Panc1 (cell line): ENCODE measurements at places on chromosomes 1 and 21.

GRCh38 chr1:7383671-7384520, 387.2 kb upstream of the VAMP3 start:
- no peaks in the 10 kb centered on the region for H3K36me3 ChIP-seq
- no peak for DNase-seq
- H3K27ac ChIP-seq: no peak overlapping the region
- no peaks in the 10 kb centered on the region for H3K27me3 ChIP-seq

GRCh38 chr1:40389871-40390560, 16.5 kb downstream of the SMAP2 start:
- no peaks in the 10 kb centered on the region for H3K27me3 ChIP-seq
- no peak overlapping the region for H3K4me3 ChIP-seq
- no peak overlapping the region for H3K27ac ChIP-seq

DNA sequence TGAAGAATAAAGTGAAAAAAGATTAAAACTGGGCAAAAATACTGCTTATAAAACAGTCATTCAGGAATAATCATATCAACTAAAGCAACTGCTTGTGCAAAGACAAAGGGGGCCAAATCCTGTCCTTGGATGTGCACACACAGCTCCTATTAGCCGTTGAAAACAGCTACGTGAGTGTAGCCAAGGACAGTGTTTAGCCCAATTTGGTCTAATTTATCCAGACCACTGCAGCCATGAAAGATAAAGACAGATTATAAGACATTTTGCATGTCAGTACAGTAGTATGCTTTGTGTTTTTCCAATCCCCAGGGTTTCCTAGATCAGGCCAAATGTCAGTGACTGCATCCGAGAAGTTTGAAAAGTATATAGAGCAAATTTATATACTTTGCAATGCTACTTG, 146.3 kb upstream of the PKN2 start:
- H3K4me3 ChIP-seq: no peak overlapping the region
- H3K27ac ChIP-seq: no peak overlapping the region
- peaks cover 7% of the 10 kb centered on the region; the same call in 1 of the 2 replicates for H3K27me3 ChIP-seq
- H3K4me1 ChIP-seq: no peaks in the 10 kb centered on the region
- H3K36me3 ChIP-seq: no peaks in the 10 kb centered on the region

GRCh38 chr1:185526344-185527307, 207.6 kb upstream of the HMCN1 start:
- no peak overlapping the region for H3K4me3 ChIP-seq
- no peaks in the 10 kb centered on the region for H3K27me3 ChIP-seq
- peak overlapping the region; percentile 25; the same call in 1 of the 2 replicates for H3K27ac ChIP-seq

GRCh38 chr1:114346480-114347029, 164.4 kb downstream of the TRIM33 start:
- no peaks in the 10 kb centered on the region for H3K27me3 ChIP-seq
- no peak overlapping the region for H3K27ac ChIP-seq
- no peaks in the 10 kb centered on the region for H3K4me1 ChIP-seq

DNA sequence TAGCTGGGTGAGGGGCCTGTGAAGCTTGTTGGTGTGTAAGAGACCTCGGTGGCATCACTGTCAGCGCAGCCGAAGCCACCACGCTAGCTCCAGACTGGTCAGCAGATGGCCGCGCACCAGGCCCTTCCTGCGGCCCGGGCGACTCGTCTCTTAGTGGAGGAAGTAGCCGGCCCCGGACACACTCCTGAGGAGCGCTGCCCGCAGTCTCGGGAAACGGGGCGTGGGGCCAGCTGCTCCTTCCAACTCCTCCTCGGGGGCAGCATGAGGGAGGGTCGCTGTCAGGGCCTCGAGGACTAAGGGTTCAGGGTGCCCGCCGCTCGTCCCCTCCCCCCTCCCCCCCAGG, 20.4 kb downstream of the H3-3A start:
- no peaks in the 10 kb centered on the region for H3K27me3 ChIP-seq
- peak overlapping the region; percentile 74 for H3K4me3 ChIP-seq
- no peak for DNase-seq
- peak overlapping the region; percentile 72; the same call in 1 of the 2 replicates for H3K27ac ChIP-seq
- peaks cover 5% of the 10 kb centered on the region; the same call in 1 of the 2 replicates for H3K4me1 ChIP-seq

GRCh38 chr1:156439777-156440183, 60.8 kb downstream of the MEF2D start:
- H3K36me3 ChIP-seq: no peaks in the 10 kb centered on the region; the same call in 1 of the 2 replicates
- peaks cover 33% of the 10 kb centered on the region for H3K27me3 ChIP-seq
- no peak overlapping the region for H3K27ac ChIP-seq
- H3K4me3 ChIP-seq: no peak overlapping the region
- no peak for DNase-seq

- no peak overlapping the region for H3K4me3 ChIP-seq
- no peaks in the 10 kb centered on the region for H3K27me3 ChIP-seq
- DNase-seq: no peak
- no peak overlapping the region for H3K27ac ChIP-seq
- H3K36me3 ChIP-seq: no peaks in the 10 kb centered on the region
- H3K4me1 ChIP-seq: no peaks in the 10 kb centered on the region
These were observed 13.8 kb downstream of the PLA2G4A start for GRCh38 chr1:186842547-186842946.

DNA sequence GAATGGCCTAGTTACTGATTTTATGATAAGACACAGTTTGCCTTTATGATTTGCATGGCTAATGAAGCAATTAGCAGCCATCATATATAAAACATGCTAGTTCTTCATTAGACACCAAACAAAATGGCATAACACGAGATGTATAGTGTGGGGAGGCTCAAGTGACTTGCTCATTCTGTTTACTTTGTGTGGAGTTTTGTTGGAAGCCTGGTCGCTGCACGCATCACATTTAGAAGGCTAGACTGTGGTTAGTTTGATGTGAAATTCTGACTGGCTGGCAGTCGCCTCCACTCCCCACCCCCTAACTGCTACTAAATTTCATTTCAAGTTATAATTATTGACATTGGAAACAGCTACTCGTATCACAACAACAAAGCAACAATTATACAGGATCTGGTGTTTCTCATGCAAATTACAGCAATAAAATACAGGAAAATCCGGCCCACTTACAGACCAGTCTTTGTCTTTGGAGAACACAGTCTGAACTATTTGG, 356.1 kb downstream of the LMO4 start:
- H3K27me3 ChIP-seq: no peaks in the 10 kb centered on the region
- DNase-seq: no peak
- no peak overlapping the region for H3K4me3 ChIP-seq
- no peaks in the 10 kb centered on the region for H3K4me1 ChIP-seq
- no peak overlapping the region for H3K27ac ChIP-seq
- H3K36me3 ChIP-seq: no peaks in the 10 kb centered on the region

GRCh38 chr1:67059346-67059745, 5.4 kb upstream of the SLC35D1 start:
- no peak overlapping the region for H3K4me3 ChIP-seq
- peaks cover 5% of the 10 kb centered on the region for H3K4me1 ChIP-seq
- DNase-seq: no peak
- no peaks in the 10 kb centered on the region for H3K27me3 ChIP-seq
- H3K27ac ChIP-seq: no peak overlapping the region

GRCh38 chr1:198523182-198523950, 17.1 kb downstream of the ATP6V1G3 start:
- no peaks in the 10 kb centered on the region for H3K27me3 ChIP-seq
- H3K4me1 ChIP-seq: no peaks in the 10 kb centered on the region
- H3K27ac ChIP-seq: no peak overlapping the region
- no peak for DNase-seq
- H3K4me3 ChIP-seq: no peak overlapping the region

GRCh38 chr1:113021430-113022085, 51.4 kb upstream of the LRIG2 start:
- H3K27ac ChIP-seq: no peak overlapping the region
- H3K4me1 ChIP-seq: no peaks in the 10 kb centered on the region
- no peaks in the 10 kb centered on the region for H3K36me3 ChIP-seq
- no peaks in the 10 kb centered on the region for H3K27me3 ChIP-seq

GRCh38 chr1:71179997-71180396, 99.2 kb upstream of the ZRANB2 start:
- DNase-seq: no peak
- no peak overlapping the region for H3K4me3 ChIP-seq
- H3K36me3 ChIP-seq: no peaks in the 10 kb centered on the region
- H3K27me3 ChIP-seq: no peaks in the 10 kb centered on the region
- no peaks in the 10 kb centered on the region for H3K4me1 ChIP-seq

GRCh38 chr1:240998441-240999015, 358.5 kb downstream of the RGS7 start:
- no peak for DNase-seq
- no peak overlapping the region for H3K4me3 ChIP-seq
- H3K4me1 ChIP-seq: no peaks in the 10 kb centered on the region
- no peaks in the 10 kb centered on the region for H3K36me3 ChIP-seq
- H3K27me3 ChIP-seq: no peaks in the 10 kb centered on the region; the same call in 1 of the 2 replicates

DNA sequence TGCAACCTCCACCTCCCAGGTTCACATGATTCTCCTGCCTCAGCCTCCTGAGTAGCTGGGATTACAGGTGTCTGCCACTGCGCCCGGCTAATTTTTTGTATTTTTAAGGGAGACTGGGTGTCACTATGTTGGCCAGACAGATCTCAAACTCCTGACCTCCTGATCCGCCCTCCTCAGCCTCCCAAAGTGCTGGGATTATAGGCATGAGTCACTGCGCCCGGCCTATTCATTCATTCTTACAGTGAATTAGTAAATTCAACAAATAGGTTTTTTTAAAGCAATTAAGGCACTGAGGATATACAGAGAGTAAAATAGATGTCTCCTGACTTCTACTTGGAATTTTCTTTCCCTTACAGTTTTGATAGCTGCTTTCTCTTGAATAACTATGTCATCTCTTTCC, 43.5 kb downstream of the CDC42 start:
- DNase-seq: no peak
- no peak overlapping the region for H3K27ac ChIP-seq
- H3K4me1 ChIP-seq: no peaks in the 10 kb centered on the region; the same call in none of the 2 replicates
- peaks cover 28% of the 10 kb centered on the region for H3K36me3 ChIP-seq

DNA sequence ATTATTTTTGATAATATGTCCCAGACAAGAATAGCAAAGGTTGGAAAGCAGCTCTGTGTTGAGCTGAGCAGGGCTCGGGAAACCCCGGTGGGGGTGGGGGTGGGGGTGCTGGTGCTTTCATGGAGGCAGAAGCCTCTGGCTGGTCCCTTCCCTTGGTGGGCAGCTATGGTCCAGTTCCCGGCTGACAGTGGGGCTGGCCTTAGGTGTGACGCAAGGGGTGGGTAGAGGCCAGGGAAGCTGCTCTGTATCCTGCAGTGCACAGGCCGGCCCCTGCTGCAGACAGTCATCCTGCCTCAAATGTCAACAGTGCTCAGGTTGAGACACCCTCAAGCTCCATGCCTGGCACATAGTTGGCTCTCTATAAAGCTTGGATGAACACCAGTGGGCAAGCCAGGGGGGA, 8.9 kb downstream of the ACTL8 start:
- no peaks in the 10 kb centered on the region for H3K27me3 ChIP-seq
- DNase-seq: no peak
- H3K36me3 ChIP-seq: no peaks in the 10 kb centered on the region
- no peak overlapping the region for H3K4me3 ChIP-seq

- no peak overlapping the region for H3K27ac ChIP-seq
- no peaks in the 10 kb centered on the region for H3K36me3 ChIP-seq
- H3K27me3 ChIP-seq: no peaks in the 10 kb centered on the region
- no peaks in the 10 kb centered on the region for H3K4me1 ChIP-seq
- no peak overlapping the region for H3K4me3 ChIP-seq
- no peak for DNase-seq
These were observed 467.4 kb downstream of the COL11A1 start for GRCh38 chr1:102640872-102641271.
